ENCODE measurements at places on chromosomes 4 and X.

- no peak for DNase-seq
These were observed 12.6 kb downstream of the NOCT start for GRCh38 chr4:139028191-139028661.

DNA sequence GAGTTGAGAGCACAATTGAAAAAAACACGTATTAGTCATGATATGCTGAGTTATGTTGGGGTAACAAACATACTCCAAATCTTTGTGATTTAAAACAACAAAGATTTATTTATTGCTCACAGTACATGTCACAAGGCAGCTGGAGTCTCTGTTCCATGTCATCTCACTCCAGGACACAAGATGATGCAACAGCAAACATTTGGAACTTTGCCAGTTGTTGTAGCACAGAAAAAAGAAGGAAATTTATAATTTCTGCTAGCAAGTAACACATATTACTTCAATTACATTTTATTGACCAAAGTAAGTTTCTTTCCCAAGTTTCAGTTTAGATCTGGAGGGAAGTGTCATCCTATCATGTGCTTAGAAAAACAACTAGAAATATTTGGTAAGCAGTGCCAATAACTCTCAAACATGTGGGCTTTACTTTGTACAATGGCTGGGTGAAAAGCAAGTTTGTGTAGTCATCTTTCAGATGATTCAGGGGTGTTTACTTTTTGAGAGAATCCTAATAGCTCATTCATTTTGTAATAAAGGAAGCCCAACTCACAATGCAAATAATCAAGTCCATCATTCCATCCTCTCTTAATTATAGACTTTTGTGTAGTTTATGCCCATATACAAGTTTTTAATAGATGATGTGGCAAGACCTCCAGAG is 452.3 kb downstream of the ZIC3 start:
- DNase-seq, result no peak

DNA sequence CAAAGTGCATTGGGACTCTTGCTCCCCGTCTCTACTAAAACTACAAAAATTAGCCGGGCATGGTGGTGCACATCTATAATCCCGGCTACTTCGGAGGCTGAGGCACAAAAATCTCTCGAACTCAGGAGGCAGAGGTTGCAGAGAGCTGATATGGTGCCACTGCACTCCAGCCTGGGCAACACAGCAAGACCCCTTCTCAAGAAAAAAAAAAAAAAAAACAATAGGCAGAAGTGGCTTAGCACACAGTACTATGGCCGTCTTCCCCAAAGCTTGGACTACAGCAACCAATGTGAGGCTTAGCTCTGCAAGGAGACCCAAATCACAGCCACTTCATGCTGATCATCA is 162.8 kb upstream of the PRDX4 start:
- DNase-seq, result no peak

- no peak for DNase-seq
These were observed 133.8 kb downstream of the SPRY1 start for GRCh38 chr4:123530357-123530756.

DNA sequence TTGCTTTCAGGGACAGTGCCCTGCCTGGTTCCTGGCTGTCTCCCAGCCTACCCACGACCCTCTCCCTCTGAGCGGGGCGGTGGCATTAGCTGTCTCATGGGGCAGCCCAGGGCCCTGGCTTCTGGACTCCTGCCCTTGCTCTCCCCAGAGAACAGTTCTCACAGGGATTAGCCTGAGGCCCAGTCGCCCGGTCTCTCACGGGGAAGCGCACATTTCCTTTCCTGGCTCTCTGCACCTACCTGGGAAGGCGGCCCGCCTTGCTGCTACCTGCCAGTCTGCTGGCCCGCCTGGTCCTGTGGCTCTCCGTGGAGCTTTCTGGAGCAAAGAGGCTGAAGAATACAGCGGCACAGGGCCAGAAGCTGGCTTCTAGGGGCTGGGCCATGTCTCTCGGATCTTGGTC is 128.4 kb downstream of the FHDC1 start:
- no peak for DNase-seq

DNA sequence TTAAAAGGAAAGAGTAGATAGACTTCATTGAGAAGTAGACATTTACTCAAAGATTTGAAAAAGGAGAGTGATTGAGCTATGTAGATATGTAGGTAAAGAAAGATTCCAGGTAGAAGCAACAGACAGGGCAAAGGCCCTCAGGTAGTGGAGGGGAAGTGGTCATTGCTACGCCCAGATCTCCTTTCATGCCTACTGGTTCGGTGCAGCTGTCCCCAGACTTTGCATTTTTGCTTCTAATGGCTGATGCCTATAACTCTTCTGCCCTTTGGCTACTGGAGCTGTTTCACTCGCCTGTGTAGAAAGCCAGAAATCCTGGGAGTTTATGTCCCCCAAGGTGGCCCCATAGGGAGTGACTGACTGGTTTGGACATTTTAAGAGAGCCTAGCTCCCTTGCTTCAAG is 16.9 kb upstream of the ARMCX2 start:
- DNase-seq, result no peak

GRCh38 chr4:37157476-37158167 is 86.9 kb upstream of the NWD2 start:
- peak; percentile 88 for DNase-seq

- DNase-seq, result no peak
These were observed 135.6 kb upstream of the GPC4 start for GRCh38 chrX:133550665-133551485.

DNA sequence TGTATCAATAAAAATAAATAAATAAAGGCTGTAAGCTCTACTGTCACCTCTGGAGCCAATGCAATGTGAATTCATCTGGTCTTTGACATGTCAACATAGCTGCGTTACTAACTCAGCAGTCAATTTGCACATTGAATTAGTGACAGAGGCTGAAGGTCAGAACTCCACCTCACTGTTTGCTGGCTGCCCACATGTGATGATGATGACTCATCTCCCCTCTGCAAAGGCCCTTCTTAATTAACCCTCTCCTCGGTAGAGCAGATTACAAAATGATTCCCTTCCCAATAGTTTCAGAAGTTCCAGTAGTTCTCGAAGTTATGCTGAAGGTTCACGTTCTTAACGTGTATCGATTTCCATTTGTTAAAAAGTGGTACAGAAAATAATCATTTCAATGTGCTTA is 1626.0 kb upstream of the TENM3 start:
- no peak for DNase-seq

- no peak for DNase-seq
These were observed 222.4 kb downstream of the CRLF2 start for GRCh38 chrX:989959-990510.

- no peak for DNase-seq
These were observed 54.5 kb downstream of the TRIM2 start for GRCh38 chr4:153258750-153259149.

GRCh38 chrX:68723491-68724155 is 76.2 kb downstream of the STARD8 start:
- no peak for DNase-seq

DNA sequence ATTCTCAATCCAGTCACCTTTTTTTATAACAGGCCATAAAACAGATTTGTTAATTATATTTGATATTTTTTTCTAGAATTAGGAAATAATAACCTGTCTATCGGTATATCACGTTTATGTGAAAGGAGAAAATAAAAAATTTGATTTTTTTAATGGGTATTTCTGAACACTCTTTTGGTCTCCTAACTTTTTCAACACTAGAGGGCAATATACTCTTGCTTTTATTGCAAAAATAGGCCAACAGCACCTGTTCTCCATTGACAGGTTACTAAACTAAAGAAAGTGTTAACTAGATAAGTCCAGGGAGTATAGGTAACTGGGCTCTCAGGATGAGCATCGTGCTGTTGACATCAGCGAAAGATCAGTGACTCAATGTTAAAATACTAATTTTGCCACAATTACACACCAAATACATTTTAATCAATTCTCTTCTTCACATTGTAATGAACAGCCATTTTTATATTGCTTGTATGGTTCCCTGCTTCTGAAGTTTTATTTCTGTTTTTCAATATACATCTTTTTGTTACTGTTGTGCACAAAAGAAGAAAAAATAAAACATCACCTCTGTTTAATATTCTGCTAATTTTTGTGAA is 22.8 kb downstream of the NDST4 start:
- peak; percentile 36 for DNase-seq

GRCh38 chr4:152528060-152528459 is 7.8 kb downstream of the FBXW7 start:
- no peak for DNase-seq

DNA sequence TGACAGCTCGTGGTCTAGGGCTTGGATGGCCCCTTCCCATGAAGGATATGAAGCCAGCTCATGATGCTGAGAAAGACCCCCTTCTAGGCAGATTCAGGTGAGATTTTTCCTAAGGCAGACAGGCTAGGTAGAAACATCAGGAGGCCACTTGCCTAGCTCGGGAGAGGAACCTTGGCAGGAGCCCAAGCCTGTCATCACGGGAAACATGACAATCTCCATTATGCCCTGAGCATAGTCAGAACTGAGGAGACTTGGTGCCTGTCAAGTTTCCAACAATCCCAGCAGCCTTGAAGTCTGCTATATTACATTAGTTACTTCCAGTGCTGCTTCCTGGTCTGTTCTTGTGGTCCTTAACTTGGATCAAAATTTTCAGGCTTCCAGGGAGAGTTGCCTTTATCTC is 18.7 kb upstream of the WDR1 start:
- DNase-seq, result no peak

DNA sequence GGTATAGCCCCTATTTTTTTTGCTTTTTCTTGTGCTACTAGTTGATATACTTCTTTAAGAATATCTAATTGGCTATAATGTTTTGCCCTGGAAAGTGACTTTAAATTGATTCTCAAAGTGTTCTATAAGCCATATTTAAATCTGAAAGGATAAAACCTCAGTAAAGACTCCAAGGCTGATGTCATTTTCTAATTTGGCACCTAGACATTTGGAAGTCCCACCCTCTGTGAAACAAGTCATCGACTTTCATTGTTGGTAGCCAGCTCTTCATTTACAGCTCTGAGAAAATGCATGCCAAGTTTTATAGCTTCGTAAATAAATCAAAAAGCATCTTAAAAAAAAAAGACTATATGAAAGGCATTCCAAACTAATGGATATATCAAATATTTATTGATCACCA is 18.0 kb upstream of the STAG2 start:
- DNase-seq, result no peak

- DNase-seq, result peak; percentile 11
These were observed 75.6 kb downstream of the REPS2 start for GRCh38 chrX:17021851-17022604.

- DNase-seq, result no peak
These were observed 107.6 kb upstream of the PACRGL start for GRCh38 chr4:20592663-20593062.

- DNase-seq, result no peak
These were observed 5.6 kb downstream of the SORCS2 start for GRCh38 chr4:7197910-7198309.

DNA sequence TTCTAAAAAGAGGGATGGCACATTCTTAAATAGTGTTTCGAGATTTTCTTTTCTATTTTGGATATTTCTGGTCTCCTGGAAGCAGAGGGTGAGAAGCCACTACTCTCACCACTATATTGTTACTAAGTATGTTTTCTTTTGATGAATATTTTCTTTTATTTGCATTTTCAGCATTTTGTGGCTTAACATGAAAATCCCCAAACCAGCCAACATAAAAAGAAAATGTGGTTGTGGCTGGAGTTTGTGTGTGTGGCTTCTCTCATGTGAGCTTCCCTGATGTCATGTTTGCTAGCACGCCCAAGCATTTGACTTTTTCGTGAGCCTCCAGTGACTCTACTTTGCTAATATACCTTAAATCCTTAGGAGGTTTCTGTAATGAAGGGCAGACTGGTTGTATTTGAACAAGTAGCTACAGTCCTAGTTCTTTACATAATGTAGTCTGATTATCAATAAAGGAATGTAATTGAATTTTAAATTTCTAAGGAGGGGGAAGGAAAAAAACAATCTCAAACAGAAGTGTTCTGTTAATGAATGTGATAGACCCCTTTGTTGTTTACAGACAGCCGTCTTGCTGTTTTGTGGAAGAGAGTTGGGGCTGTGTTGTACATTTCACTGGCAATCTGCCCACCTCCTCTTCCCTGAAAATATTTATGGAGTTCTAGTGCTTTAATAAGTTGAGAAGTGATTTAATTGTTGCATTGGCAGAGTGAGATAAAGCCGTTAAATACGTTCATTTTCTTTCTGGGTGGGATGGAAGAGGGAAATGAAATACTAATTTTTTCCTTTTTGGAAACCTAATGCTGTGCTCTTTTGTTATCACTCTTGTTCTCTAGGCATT is 114.6 kb downstream of the ARHGAP10 start:
- DNase-seq, result no peak

DNA sequence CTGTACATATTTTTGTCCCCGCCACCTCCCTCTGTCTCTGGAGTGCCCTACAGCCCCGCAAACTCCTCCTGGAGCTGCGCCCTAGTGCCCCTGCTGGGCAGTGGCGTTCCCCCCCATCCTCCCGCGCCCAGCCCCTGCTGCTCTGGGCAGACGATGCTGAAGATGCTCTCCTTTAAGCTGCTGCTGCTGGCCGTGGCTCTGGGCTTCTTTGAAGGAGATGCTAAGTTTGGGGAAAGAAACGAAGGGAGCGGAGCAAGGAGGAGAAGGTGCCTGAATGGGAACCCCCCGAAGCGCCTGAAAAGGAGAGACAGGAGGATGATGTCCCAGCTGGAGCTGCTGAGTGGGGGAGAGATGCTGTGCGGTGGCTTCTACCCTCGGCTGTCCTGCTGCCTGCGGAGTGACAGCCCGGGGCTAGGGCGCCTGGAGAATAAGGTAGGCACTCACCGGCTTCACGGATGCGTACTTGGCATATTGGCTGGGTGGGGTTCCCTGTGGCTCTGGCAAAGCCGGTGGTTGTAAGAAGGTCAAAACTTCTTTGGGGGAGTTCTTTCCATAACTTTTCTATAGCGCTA is 653 bp downstream of the HHIP start:
- DNase-seq, result no peak

DNA sequence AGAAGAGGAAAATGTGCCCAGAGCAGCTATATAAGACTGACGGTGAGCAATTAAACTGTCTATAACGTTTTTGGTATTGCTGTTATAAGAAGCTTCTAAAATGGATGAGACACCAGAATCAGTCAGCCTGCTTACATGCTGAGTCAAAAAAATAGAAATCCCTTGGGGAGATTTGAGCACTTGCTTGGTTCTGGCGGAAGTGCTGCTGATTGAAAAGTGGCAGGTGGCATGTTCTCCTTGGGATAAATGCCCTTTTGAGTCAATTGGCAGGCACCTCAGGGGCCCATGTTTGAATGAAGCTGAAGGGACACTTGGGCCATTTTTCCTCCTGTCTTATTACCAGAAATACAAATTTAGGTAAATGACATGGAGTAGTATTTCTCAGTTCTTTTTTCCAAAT is 148.7 kb downstream of the PTCHD1 start:
- no peak for DNase-seq

DNA sequence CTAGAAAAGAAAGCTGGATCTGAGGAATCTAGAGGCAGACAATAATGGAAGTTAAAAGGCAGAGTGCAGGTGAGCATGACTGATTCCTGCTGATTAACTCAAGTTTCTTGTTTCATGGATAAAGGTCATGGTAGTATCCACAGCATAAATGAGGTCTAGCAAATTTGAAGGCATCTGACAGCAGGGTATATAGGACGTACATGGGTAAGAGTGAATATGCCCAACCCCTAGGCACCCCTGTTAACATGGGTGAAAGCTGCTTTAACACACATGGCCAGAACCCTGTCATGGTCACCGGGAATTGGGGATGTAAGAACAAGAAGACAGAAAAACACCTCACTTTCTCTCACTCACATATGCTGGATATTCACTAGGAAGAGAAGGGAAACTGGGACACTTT is 25.0 kb downstream of the NLRP2B start:
- no peak for DNase-seq

Data from NCI-H1694 treated with DMSO at 0.1 percent for 48 hours (cell line).